Endodermal cell (in vitro differentiated cells): ENCODE measurements at places on chromosomes 1 and 21. TPM values are rescaled to one million over a fixed set of nuclear protein-coding genes. Genes with fewer than 3 reads are reported as not detected.

DNA sequence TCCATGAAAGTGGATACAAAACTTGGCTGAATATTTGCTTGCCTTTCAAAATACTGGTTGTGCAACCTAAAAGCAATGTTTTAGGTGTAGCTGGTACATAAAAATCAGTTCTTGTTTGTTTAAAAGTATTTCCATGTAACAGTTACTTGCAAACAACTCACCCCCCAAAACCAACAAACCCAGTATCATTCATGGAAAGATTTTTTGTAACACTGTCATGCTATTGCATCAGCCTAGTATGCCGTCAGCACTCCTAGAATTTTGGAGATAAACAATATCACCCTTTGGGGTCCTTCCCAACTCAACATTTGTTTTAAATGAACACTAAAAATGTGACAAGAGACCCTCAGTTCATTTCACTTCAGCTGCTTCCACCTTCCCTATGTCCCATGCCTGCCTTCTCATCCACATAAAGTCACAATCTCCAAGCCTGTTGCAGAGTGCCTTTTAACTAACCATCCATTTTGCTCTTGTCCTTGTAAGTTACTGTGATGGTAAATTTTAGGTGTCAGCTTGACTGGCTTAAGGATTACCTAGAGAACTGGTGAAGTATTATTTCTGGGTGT is 425.3 kb downstream of the DUSP10 start:
- no peak for DNase-seq

GRCh38 chr1:198364471-198364870 is 176.0 kb downstream of the ATP6V1G3 start:
- DNase-seq = no peak

- peak; percentile 30 for DNase-seq
These were observed 17.5 kb upstream of the TFF3 start for GRCh38 chr21:42332557-42333317.

GRCh38 chr1:211155040-211155439 is 21.1 kb upstream of the KCNH1 start:
- DNase-seq = no peak

GRCh38 chr1:28027238-28027637 is 61.2 kb downstream of the EYA3 start:
- DNase-seq = no peak

DNA sequence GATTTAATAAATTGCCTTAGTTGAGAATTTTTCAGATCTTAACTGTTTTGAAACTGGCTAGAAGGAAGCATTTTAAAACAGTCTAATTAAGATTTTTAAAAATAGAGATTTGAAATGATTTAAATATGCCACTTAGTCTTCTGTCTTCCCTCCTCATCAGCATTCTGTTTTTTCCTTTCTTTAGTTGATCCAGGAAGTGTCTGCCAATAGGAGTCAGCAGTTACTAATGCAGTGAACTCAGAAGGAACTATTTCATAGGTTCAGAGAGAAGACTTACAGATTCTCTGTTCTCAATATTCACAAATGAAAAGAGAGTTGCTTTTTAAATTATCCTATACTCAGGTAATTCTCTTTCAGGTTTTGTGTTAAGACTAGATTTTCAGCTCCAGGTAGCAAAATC is 84.5 kb downstream of the RPS6KC1 start:
- DNase-seq = no peak

DNA sequence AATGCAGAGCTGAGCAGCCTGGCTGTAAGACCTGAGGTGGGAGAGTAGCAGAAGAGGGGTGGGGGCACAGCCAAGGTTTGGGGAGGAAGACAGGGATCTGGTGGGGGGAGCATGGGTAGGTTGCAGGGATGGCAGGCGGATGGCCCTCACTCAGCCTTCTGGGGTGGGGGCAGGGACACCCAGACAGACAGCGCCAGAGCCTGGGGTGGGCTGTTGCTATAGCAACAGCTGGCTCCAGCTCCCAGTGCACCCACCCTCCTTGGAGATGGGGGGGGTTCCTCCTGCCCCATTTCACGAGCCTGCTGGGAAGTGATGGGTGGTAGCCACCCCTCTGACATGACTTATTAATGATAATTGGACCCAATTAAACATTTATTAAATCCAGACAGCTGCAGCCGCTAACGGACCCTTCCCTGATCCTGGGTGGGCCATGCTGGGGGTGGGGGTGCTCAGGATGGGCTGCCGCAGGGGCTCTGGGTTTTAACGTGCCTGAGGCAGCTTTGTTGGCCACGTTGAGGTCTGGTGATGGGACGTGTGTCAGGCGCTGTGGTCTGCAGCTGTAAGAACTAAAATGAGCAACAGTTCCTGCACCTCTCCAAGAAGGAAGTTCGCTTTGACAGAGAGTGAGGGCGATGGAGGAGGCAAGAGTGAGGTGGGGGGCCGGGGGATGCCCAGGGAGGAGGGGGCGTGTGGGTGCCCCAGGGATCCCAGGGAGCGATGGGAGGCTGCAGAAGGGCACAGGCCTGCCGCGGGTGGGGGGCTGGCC is 19.4 kb downstream of the AGRN start:
- no peak for DNase-seq

DNA sequence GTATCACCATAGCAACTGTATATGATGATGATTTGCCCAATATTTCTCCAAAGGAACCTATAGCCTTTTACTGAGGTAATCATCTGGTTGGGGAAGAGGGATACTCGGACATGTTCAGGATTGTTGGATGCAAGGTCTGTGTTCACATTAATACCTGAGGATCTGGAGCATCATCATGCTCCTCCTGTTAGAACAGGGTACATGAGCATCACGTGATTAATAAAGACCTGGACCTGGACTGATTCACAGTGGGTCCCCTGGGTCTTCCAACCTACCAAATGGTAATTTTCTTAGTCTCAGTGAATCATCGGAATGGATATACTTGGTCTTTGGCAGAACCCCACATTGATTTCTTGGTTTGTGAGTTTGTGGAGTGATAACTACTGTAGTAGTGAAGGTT is 45.6 kb upstream of the ZBTB18 start:
- DNase-seq = no peak

- no peak for DNase-seq
These were observed 10.8 kb downstream of the CFAP45 start for GRCh38 chr1:159889202-159889601.

GRCh38 chr1:22174446-22175220 is 31.7 kb upstream of the WNT4 start:
- no peak for DNase-seq

DNA sequence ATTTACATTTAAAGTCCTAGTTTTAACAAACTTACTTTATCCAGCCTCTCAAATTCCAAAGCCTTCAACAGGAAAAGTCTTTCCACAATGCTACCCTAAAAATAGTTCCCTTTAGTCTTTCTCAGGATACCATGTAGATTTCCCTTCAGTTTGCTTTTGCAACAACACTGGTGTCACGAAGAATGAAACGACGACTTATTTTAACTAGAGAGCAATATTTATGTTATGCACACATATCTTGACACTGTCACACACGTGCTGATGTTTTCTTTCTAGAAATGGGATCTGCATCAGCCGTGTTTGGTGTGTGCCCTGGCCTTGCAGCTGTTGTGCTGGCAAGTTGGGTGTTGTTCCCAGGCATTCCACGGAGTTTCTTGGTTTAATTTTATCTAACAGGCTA is 75.5 kb downstream of the SIPA1L2 start:
- peak; percentile 33 for DNase-seq

- DNase-seq = no peak
These were observed 23.1 kb downstream of the ZMYND12 start for GRCh38 chr1:42432714-42433113.

Gene DRAXIN
- 5.1 to 6.2 TPM (median 5.4 TPM) in 3 replicates for total RNA-seq

Gene PLA2G2D
- not detected in 3 replicates for total RNA-seq

Gene ATAD3C
- 0.28 to 0.55 TPM (median 0.38 TPM) in 3 replicates for total RNA-seq

Gene KIAA1614
- 3.2 to 5.8 TPM (median 4.7 TPM) in 3 replicates for total RNA-seq

Gene FHAD1
- 2.9 and 4.4 TPM in 2 replicates for total RNA-seq
